ENCODE measurements at places on chromosomes 11 and 22.

- no peak for DNase-seq
These were observed 125.2 kb upstream of the PAX6 start for GRCh38 chr11:31936312-31936711.

DNA sequence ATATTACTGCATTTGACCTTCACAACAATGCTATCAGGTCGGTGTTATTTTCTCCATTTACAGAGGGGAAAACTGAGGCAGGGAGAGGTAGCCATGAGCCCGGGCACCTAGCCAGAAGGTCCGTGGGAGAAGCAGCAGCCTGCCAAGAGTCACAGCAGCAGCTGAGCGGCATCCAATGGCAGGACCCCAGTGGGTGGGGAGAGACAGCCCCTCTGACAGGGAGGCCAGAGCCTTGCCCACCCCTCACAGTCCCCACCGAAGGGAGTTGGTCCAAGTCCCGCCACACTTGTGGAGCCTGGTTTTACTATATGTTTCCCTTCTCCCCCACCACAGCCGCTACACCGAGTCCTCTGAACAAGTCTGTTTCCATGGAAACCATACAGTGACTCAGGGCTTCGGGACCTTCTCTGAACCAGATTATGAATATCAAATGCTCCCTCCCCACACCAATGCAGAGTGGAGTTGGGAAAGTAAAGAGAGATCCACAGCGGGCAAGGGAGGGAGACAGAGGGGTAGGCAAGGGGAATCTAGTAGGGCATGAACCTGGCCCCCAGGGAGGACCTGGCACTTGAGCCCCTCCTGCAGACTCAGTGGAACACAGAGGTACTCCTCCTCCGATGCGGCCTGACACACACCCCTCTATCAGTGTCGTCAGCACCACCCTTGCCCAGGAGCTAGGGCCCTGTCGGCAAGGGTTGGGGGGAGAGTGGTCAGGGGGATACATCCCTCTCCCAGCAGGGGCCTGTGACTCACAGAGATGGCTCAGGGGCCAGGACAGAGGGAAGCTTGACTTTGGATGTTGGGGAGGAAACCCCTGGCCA lies 2.5 kb downstream of the CHST1 start:
- no peak for DNase-seq

- DNase-seq, result no peak
These were observed 108.0 kb upstream of the CADM1 start for GRCh38 chr11:115612046-115612730.

GRCh38 chr11:64304316-64305072 lies 830 bp upstream of the ESRRA start:
- peak; percentile 92 for DNase-seq

DNA sequence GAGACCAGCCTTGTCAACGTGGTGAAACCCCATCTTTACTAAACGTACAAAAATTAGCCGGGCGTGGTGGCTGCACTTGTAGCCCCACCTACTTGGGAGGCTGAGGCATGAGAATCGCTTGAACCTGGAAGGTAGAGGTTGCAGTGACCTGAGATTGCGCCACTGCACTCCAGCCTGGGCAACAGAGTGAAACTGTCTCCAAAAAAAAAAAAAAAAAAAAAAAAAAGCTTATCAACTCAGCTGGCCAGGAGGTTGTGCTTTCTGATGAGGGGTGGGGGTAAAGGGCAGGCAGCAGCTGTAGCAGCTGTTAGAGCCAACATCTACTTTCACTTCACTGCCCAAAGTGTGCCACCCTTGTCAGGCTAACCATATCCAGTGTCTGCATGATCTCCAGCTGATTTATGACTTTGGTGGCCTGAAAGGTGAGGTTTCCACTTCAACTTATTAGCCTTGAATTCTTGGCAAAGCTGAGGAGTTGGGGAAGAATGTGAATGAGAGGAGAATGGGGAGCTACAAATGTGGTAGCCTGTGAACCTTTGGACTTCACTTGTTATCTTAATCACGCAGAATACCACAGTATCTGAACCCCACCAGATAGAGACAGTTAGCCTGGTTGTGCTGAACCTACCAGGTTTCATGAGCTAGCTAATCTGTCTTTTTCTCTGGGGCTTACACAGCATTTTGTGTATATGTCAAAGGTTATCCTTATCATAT lies 19.6 kb downstream of the RNF121 start:
- DNase-seq, result no peak

DNA sequence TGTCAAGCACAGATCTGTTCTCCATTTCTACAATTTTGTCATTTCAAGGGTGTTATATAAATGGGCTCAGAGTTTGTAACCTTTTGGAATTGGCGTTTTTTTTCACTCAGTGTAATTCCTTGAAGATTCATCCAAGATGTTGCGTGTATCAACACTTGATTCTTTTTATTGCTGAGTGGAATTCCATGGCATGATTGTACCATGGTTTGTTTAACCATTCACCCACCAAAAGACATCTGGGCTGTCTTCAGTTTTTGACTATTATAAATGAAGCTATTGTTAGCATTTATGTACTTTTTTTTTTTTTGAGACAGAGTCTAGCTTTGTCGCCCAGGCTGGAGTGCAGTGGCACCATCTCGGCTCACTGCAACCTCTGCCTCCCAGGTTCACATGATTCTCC lies 2.9 kb downstream of the OOSP1 start:
- no peak for DNase-seq

- DNase-seq, result peak; percentile 23
These were observed 21.9 kb upstream of the POLD3 start for GRCh38 chr11:74570266-74571061.

GRCh38 chr11:63020671-63021291 lies 5.1 kb upstream of the SLC22A8 start:
- no peak for DNase-seq

GRCh38 chr11:26558190-26558589 lies 13.9 kb downstream of the MUC15 start:
- no peak for DNase-seq

- no peak for DNase-seq
These were observed 486 bp downstream of the OOSP1 start for GRCh38 chr11:59938718-59939117.

DNA sequence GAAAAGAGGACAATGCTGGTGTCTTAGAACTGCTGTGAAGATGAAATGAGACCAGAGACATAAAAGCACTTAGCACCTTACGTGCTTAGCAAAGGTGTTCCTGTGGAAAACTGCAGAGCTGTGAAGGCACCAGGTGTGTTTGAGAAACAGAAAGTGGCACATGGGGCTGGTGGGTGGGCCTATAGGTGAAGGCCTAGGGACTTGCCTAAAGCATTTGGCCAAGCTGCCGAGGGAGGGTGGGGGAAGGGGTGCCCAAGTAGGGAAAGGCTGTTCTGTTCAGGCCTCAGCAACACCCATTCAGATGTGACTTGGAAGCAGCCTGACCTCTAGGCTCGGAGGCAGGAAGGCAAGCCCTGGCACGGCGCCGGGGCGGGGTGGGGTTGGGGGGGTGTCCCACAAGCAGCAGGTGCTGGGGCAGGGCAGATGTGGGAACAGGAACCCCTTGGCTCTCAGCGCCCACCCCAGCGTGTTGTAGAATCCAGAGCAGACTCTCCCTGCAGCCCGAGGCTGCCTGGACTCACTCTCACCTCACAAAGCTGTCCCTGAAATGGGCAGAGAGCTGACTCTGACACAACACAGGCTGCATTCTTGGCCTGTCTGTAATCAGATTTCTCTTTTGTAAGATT lies 366.7 kb upstream of the NARS2 start:
- no peak for DNase-seq

GRCh38 chr11:88312628-88313027 lies 24.9 kb downstream of the CTSC start:
- DNase-seq, result no peak

DNA sequence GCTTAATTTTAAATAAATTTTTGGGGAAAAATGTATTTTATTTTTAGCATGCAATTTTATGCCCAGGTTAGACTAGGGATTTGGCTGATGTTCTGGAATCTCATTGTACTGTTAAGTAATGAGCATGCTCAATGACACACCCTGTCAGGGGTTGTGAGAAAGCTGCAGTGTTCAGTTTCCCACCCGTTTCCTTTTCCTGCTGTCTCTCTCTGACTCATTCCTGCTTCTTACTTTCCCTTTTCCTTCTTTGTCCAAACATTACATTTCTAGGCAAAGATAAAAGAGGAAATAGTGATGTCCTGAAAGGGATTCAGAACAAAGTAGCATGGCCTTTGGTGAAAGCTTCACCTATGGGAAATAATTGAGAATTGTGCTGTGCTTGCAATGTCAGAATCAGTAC lies 22.7 kb downstream of the OOSP3 start:
- DNase-seq, result no peak

DNA sequence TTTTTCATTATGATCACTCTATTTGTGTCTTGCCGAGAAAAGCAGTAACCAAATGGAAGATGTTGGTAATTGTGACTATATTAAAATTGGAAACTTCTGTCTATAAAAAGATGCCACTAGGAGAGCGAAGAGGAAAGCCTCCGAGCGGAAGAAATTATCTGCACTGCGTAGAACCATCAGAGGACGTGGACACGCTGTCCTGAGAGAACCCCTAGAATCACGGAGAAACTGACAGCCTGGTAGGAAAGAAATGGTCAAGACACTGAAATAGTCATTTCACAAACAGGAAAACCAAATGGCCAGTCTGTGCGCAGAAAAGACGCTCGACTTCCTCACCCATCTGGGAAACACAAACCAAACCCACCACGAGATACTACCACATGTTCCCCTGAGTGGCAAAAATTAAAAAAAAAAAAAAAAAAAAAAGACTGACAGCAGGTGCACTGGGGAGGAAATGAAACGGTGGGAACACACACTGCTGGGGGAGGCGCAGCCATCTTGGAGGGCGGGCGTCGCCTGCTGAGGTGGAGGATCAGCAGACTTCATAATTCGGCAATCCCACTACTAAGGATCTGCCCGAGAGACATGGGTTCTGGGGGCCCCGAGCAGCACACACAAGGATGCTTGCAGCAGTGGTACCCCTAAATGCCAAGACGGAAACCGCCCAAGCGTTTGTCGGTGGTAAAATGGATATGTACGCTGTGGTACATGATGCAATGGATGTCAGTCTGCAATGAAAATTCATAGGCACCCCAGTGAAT lies 21.3 kb downstream of the IFITM10 start:
- no peak for DNase-seq

- no peak for DNase-seq
These were observed 62.4 kb upstream of the BMAL1 start for GRCh38 chr11:13215149-13215548.

GRCh38 chr22:42719133-42719532 lies 1.5 kb downstream of the A4GALT start:
- no peak for DNase-seq

- DNase-seq, result no peak
These were observed 4.9 kb downstream of the MUC5AC start for GRCh38 chr11:1162491-1163311.

DNA sequence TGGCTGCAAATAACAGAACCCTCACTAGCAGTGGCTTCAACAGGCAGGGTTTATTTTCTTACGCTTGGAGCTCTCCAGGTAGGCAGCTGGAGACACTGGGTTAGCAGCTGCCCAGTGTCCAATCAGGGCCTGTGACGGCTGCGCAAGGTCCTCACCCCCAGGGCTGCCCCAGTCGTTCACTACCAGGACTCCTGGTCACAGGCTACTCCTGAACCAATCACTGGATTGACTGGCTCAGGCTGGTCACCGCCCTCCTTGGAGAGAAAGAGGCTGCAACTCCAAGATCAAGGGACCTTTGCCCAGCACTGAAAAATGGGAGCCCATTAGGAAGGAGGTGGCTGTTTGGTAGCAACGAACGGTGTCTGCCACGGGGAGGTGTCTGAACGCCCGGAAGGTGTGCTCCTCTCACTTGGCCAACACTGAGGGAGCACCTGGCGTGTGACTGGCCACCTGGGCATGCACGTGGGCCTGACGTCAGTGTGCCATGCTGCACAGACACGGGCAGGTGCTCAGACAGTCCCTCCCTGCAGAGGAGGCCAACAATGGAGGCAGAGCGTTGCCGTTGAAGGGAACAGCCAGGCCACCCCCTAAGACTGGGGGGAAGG lies 5.1 kb downstream of the ARSA start:
- DNase-seq, result no peak

- DNase-seq, result no peak
These were observed 6.0 kb upstream of the BID start for GRCh38 chr22:17780116-17780740.

- DNase-seq, result no peak
These were observed 47.1 kb downstream of the ZNRF3 start for GRCh38 chr22:28930357-28931007.

- no peak for DNase-seq
These were observed 3.5 kb downstream of the FIBIN start for GRCh38 chr11:26997378-26997777.

GRCh38 chr11:69958308-69958707 lies 119.8 kb upstream of the ANO1 start:
- DNase-seq, result no peak

- DNase-seq, result peak; percentile 78
These were observed at the start of gene SIPA1 for GRCh38 chr11:65637794-65638419. SIPA1 (plus strand) TSS chr11:65638101; CDS start chr11:65640922, 2,821 bp downstream.

DNA sequence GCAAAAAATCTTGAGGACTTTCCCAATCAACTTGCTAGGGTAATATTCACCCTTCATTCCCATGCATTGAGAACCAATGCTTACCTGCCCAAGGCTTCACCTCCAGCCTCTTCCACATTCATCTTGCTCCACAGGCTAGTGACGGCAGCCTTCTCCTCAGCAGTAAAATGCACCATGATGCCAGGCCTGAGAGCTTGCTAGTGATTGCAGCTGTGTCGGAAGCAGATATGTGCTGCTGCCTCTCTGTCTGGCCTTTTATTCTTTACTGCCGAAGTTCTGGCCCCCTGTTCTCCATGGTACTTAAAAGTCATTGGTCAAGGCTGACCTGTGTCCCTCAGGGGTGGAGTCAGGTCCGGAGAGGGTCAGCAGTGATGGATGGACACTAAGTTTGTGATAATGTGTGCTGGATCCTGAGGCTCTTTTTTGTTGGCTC lies at the start of gene HBE1:
Gene HBE1, minus strand, starts transcription at position 231 of the 433 bp plus-strand sequence. Its CDS starts 55 bp downstream, at position 176.
- DNase-seq, result no peak

DNA sequence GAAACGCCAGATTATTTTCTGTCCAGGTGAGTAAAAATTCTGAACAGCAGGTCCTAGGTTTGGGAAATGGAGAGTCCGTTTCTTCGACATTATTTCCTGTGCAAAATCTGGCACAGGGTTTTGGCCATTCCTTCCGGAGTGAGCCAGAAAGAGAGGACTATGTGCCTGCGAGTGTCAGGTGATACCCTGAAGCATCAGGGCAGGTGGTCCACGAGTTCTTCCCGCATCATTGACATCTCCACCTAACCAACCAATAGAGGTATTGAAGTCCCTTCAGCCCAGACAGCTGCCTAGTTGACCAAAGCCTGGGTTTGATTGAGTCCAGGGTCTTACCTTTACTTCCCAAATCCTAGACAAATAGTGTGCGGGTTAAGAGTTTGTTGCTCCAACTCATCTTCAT lies 808 bp downstream of the SNAP29 start:
- no peak for DNase-seq

GRCh38 chr22:39959640-39960447 lies at the start of gene TMA7B:
TMA7B (plus strand) TSS chr22:39960397; CDS start chr22:39964375, 3,978 bp downstream.
- no peak for DNase-seq

GRCh38 chr22:38097058-38097457 lies 13.1 kb upstream of the SLC16A8 start:
- DNase-seq, result no peak

GRCh38 chr22:31682751-31683150 lies 20.7 kb upstream of the PISD start:
- DNase-seq, result no peak

Measured in CD4-positive, alpha-beta T cell treated with Interleukin-21 for 1 hour (primary cell).